ENCODE measurements at places on chromosomes 7 and 10. TPM values are rescaled to one million over a fixed set of nuclear protein-coding genes. Genes with fewer than 3 reads are reported as not detected.
A peak's percentile ranks its signal among the peaks of the same experiment; 100 is the strongest.

DNA sequence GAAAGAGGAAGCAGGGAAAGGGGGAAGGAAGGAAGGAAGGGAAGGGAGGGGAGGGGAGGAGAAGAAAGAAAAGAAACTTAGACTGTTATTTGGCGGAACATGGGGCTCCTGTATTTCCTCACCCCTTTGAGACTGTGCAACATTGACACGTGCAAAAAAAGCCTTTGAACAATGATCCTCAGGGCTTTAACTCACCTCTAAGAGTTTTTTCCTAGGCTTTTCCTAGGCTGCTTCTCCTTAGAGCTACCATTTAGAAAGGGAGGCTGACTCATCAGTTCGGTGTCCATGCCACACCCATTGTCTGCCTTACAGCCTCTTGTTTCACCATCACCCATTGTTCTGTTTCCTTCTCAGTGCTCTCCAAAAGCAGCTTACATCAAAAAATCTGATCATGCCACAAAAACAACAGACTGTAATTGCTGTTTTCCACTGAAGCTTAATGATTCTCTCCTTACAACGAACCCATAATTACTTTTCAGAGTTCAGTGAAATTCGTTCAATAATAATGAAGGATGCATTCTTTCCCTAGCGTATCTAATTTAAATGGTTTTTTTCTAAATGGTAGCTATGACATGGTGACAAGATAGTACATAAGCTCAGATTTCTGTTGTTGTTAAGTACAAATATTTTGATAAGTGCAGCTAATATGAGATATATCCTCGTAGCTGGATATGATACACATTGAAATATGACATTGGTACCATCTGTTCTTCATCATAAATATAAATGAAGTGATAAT is 90.8 kb downstream of the PRLHR start:
- no peak overlapping the region for H3K27ac ChIP-seq
- H3K27me3 ChIP-seq: no peaks in the 10 kb centered on the region
- DNase-seq: peak; percentile 18
- H3K4me3 ChIP-seq: no peak overlapping the region
- H3K36me3 ChIP-seq: no peaks in the 10 kb centered on the region

DNA sequence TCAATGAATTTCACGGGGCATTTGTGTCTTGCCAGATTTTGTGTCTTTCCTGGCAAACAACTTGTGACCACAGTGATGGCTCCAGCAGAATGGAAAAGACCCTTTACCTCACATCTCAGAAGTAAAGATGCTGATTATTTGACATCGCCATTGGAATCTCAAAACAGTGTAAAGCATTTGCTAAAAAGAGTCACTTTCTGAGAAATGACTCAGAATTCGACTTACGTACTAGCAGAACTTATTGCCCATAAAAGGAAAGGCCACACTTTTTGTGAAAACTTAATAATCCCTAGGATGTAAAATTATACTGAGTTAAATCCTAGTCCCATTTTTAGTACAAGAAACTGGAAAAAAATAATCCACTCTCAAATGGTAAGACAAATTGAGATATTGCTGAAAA is 35.9 kb upstream of the PRKCQ start:
- no peaks in the 10 kb centered on the region for H3K4me1 ChIP-seq
- no peak for DNase-seq
- H3K4me3 ChIP-seq: no peak overlapping the region

GRCh38 chr7:24346129-24346528 is 62.1 kb downstream of the NPY start:
- H3K4me3 ChIP-seq: no peak overlapping the region
- H3K27me3 ChIP-seq: no peaks in the 10 kb centered on the region
- H3K36me3 ChIP-seq: no peaks in the 10 kb centered on the region
- H3K4me1 ChIP-seq: no peaks in the 10 kb centered on the region
- 0 out of 2 replicates have a peak overlapping the region, but pooled peaks have one; percentile 36 for H3K27ac ChIP-seq

GRCh38 chr7:149181450-149181790 is 13.9 kb upstream of the ZNF282 start:
- H3K27me3 ChIP-seq: no peaks in the 10 kb centered on the region
- no peak overlapping the region for H3K27ac ChIP-seq
- H3K4me1 ChIP-seq: no peaks in the 10 kb centered on the region
- no peak for DNase-seq
- H3K36me3 ChIP-seq: peaks cover 10% of the 10 kb centered on the region
- H3K4me3 ChIP-seq: no peak overlapping the region

Gene CALML5
- total RNA-seq: not detected
